Muscle of arm (tissue), 14 donors: ENCODE measurements at places on chromosomes 12 and 14. TPM values are rescaled to one million over a fixed set of nuclear protein-coding genes. Genes with fewer than 3 reads are reported as not detected.
A peak's percentile ranks its signal among the peaks of the same experiment; 100 is the strongest.

The OR4K15 gene
- polyA plus RNA-seq: not detected

- DNase-seq: no peak
Measured at GRCh38 chr14:101058571-101058970, 155.0 kb upstream of the RTL1 start.

- no peak for DNase-seq
Measured at GRCh38 chr12:113220593-113221180, 577 bp upstream of the TPCN1 start.

DNA sequence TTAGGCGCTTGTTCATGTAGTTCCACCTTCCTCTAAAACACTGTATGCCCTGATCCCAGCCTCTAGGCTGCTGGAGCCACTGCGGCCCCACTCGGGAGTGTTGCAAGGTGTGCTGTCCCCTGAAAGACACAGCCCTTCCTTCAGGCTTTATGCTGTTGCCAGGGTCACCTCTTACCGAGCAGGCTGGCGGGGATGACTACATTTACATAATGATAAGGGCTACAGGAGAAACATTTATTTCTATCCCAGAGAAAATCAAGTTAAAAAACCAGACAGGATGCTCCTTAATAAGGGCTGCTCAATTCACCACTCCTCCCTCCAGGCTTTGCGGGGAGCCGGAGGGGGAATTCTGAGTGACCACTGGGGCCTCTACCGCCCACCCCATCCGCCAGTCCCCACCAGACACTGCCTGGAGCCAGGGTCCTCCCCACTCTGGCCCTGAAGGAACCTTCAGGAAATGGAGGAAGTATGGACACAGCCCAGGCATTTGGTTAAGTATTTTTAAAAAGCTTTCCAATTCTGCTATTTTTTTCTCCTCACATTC lies 200.6 kb downstream of the TTC7B start:
- DNase-seq: peak; percentile 56

The CD27 gene
- polyA plus RNA-seq: 3.3 TPM

The TAS2R20 gene
- polyA plus RNA-seq: not detected

The SIX1 gene
- 79.8 TPM for polyA plus RNA-seq

DNA sequence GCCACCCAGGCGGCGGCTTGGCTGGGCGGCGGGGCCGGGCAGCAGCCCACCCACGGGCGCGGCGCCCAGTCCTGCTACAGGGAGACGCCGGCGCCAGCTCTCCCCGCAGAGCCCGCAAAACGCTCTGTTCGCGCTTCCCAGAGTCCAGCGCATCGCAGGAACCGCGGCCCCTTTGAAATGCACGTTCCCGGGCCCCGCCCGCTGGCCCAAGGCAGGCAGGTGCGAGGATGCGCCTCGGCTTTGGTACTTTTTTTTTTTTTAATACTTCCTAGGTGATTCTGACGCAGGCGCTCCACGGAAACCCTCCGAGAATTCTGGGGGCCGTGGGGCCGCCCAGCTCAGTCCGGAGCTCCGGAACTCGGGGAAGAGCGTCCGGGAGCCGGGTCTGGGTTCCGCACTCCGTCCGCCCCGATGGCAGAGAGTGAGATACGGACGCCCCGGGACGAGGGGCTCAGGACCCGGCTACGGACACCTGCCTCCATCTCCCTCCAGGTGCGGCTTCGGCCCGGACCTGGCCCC lies 483 bp downstream of the POC1B start:
- no peak for DNase-seq

The KRT74 gene
- polyA plus RNA-seq: not detected

The MMAB gene
- 24.3 TPM for polyA plus RNA-seq

DNA sequence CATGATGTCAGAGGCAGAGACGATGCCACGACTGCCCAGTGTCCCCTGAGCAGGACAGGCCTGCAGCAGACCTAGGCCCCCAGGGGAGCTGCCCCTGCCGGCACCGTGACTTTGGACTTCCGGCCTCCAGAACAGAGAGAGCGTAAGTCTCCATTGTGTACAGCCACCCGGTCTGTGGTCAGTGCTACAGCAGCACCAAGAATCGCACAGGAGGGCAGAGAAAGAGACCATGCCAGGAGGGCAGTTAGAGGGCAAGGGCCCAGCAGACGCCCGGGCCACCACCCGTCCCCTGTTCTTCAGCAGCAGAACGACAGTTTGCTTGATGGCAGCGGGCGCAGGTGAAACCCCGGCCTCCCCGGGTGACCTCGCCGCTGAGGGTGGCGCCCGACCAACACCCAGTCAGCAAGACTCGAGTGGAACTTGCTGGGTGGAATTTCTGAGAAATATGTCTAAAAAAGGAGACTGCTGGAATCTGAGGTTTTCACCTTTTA lies 19.7 kb downstream of the GALNT9 start:
- DNase-seq: no peak

DNA sequence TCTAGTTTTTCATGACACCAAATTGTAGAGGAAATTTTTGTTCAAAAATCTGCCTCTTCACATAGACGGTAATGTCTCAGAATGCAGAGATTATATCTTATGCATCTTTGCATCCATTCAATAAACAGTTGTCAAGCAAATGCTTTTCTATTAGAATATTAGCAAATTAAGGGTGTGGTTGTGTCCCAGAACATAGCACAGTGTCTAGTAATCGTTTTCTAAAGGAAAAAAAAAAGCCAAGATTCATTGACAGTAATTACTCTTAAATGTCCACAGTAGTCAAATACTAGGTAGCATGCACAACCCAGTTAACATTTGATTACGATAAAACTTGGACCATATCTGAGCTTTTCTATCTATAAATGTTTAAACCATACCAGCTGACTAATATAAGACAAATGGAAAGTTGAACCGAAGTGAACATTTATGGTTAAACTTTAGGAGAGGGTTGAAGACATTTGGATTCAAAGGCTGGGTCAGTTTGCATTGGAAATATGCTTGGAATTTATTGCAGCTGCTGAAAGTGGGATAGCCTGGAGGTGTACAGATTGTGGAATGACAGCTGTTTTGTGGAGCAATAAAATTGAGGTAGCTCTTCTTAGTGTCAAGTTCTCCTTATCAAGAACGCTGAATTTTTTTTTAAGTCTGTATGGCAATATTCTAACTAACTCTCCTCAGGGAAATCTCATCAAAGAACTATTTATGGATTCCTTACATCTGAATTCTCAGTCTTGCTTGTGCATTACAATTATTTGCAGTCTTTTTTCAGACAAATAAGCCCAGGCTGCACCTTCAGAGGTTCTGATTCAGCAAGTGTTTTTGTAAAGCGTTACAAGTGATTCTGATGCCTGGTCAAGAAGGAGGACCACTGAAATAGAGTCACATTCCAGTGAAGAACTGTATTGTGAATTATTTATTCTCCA lies 66.7 kb upstream of the ATP2B1 start:
- DNase-seq: no peak
